ENCODE measurements at places on chromosomes 3 and 15.

DNA sequence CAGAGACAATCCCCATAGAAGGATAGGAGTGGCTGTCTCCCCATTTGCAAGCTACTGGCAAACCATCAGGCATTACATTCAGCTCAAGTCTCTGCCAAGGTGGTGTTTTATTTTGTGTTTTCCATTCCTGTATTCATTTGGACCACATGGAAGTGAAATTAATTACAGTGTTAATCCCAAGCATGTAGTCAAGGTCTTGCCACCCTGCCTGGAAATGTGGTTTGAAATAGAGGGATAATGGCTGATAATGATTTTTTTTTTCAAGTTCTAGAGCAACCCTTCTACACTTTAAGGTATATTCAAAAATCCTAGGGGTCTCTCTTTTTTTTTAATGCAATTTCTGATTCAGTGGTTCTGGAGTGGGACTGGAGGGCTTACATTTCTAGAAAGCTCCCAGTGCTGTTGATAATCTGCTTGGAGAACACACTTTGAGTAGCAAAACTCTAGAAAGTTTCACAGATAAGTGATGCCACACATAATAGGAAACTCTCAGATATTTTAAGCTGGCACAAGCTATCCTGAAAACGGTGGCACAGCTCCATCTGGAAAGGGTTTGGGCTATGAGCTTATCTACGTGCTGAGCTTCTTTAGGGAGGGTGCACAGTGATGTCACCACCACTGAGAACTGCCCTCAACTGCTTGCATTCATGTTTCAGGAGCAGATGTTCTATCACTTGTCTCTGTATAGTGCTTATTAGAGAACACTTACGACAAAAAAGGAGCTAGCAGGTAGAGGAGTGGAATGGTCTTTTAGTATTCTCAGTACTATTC lies 140.1 kb upstream of the IL12A start:
- no peak for DNase-seq

GRCh38 chr15:74593122-74593521 lies 22.5 kb upstream of the CLK3 start:
- no peak for DNase-seq

DNA sequence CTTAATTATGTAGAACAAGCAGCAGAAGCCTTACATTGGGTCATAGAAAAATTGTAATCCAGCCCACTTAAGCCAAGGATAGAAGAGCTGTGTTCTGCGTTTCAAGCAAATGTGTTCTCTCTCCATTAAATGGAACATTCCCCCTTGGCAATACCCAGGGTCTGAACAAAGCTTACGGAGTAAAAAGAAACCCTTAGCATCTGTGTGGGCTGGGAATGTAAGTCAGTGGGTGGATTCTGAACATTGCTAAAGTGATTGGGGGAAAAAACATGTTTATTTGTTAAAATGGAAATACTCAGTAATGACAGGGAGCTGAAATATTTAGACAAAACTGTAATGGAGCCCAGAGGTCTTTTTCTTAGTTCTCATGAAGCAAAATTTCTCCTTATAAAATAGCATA lies 147.4 kb downstream of the DUT start:
- no peak for DNase-seq

DNA sequence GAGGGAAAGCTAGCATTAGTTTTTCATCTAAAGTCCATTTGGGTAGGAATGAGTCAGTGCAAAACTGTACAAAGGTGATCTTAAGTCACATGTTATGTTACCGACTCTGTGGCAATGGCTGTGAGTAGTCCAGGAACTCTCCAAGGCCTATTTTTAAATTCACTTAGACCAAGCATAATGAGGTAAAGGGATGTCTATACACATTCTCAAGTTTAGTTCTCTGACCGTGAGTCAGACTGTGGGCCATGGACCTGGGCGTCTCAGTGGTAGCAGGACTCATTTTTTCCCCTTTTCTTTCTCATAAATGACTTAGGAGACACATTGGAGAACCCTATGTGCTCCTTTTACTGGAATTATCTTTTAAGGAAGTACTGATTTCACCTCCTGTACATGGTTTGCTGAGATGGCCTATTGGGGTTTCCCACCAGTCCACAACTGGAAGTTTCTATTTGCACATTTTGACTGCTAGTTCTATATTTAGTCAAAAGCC lies 488.7 kb upstream of the TPRG1 start:
- no peak for DNase-seq

GRCh38 chr15:72302955-72303354 lies 17.0 kb downstream of the CELF6 start:
- DNase-seq: no peak

- no peak for DNase-seq
Measured at GRCh38 chr3:172189987-172190603, 150.7 kb downstream of the FNDC3B start.

- DNase-seq: no peak
Measured at GRCh38 chr15:23403550-23403949, 43.5 kb downstream of the GOLGA6L2 start.

GRCh38 chr3:47877290-47877689 lies 74.4 kb downstream of the DHX30 start:
- no peak for DNase-seq

GRCh38 chr3:41120460-41120859 lies 78.8 kb upstream of the CTNNB1 start:
- DNase-seq: no peak

GRCh38 chr3:141699324-141699723 lies 38.8 kb upstream of the RNF7 start:
- DNase-seq: no peak

- no peak for DNase-seq
Measured at GRCh38 chr15:67521783-67522568, 1.0 kb downstream of the C15orf61 start.
